ENCODE measurements at places on chromosomes 6 and 20. TPM values are rescaled to one million over a fixed set of nuclear protein-coding genes. Genes with fewer than 3 reads are reported as not detected.

DNA sequence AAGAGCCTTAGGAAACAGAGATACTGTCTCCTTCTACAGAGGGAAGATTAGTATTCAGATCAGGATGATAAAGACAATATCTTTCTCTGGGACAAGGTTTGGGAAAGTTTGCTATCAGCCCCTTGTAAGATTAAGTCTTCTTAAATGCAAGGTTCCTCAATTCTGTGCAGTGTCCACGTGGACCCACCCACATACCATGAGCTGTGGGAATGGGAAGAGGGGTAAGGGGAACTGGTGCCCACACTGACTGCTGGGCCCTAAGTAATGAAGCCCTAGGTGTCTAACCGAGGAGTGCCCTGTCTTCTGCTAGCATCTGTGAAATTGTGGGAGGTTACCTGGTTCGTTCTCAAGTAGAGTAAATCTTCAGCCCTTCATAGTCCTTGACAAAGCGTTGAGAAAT is 5.8 kb upstream of the SSTR4 start:
- no peak for ATAC-seq

GRCh38 chr6:45681860-45682511 is 304.3 kb upstream of the SUPT3H start:
- ATAC-seq = peak; percentile 79

- ATAC-seq = no peak
These were observed 56.8 kb upstream of the TMEM200A start for GRCh38 chr6:130309028-130309427.

DNA sequence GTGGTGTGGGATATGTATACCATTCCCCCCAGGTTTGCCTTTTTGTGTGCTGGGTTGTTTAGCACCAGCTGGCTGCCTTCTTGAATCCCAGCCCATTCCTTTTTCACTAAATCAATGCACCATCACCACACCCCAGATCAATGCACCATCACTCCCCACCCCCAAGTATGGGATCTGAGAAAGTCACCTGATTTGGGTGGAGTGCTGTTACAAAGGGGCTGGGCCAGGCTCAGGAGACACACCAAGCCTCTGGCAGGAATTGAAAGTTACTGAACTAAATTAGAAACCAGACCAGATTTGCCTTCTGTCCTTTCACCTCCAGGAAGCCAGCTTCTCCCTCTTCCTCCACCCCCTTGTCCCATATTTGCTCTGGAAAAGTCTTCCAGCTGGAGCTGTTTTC is 19.6 kb upstream of the PKHD1 start:
- ATAC-seq = no peak

DNA sequence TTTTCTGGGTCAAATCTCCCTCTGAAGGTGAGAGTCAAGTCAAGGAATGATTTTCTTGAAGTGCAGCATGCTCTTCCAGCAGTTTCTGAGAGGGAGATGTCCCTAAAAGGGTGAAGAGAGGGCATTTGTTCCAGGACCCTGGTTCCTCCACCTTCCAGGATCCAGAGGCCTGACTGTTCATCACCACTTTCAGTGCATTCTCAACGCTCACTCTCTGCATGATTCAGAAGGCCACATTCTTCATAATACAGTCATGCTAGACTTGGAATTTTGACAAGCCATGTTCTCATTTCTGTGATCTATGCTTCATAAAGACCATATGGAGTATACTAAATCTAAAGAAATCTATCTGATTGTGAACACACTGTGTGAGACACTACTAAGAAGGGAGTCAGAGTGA is 85.1 kb downstream of the PDE7B start:
- peak; percentile 75 for ATAC-seq

GRCh38 chr6:170358496-170358895 is 51.9 kb downstream of the FAM120B start:
- ATAC-seq = peak; percentile 55

- ATAC-seq = peak; percentile 37
These were observed 154.5 kb downstream of the HACE1 start for GRCh38 chr6:104705095-104705707.

- no peak for ATAC-seq
These were observed 78.5 kb upstream of the FAM184A start for GRCh38 chr6:119156757-119157505.

GRCh38 chr6:167409694-167410093 is 84.8 kb downstream of the TTLL2 start:
- no peak for ATAC-seq

Gene IL17F
- total RNA-seq = 0.20 TPM

Gene POU5F1
- 0.40 TPM for total RNA-seq

Gene PNLDC1
- not detected for total RNA-seq

Gene ENPP1
- total RNA-seq = 0.36 TPM

Data from esophagus mucosa (tissue), 1 donor.